ENCODE measurements at places on chromosomes 6 and 20. TPM values are rescaled to one million over a fixed set of nuclear protein-coding genes. Genes with fewer than 3 reads are reported as not detected.
A peak's percentile ranks its signal among the peaks of the same experiment; 100 is the strongest.

DNA sequence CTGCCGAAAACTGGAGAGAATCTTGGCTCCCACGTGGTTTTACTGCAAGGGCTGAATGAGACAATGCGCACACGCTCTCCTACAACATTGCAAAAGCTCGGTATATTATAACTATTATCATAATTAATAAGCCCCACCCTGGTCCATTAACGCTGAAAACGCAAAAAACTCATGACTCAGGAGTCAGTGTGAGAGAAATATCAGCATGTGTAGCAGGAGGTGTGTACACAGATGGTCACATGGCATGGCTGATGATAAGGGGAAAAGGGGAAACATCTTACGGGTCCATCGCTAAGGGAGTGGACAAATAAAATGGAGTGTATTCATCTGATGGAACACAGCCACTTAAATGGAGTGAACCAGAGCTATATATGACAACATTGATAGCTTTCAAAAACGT lies 29.2 kb downstream of the CDH22 start:
- DNase-seq = no peak

The SERINC3 gene
- 120 TPM for total RNA-seq

- no peak for DNase-seq
Measured at GRCh38 chr6:152334555-152334954, 302.6 kb downstream of the SYNE1 start.

DNA sequence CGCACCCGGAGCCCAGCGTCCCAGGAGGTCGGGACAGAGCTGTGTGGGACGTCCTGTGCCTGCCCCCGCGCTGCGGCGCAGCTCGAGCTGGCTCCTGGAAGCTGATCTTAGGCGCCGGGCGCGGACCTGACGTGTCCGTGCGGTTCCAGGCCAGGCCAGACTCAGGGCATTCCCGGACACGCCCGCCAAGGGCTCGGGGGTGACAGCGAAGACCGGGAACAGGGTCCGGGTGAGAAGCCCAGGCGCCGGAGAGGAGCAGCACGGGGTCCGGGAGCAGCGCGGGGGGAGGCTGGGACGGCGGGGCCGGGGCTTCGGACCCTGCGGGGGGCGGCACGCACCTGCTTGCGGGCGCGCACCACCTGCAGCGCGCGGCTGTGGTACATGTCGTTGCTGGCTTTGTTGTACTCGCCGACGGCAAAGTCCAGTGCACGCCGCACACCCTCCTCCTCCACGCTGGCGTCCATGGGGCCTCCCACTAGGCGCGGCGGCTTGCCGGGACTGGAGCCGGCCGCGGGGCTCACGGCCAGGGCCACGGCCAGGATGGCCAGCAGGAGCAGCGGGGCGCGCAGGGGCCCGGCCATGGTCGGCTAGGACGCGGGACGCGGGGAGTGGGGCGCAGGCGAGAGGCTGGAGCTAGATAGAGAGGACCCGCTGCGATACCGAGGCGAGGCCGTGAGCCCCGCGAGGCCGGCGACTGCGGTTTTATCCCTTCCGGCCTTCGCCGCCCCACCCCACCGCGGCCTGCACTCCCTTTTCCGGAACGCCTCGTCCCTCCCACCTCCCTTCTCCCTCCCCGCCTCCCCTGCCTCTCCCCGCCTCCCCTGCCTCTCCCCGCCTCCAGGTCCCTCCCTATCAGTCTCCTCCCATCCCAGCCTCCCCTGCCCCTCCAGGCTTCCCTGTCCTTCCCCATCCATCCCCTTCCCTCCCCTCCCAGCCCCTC lies at the start of gene CST3:
Gene CST3 (minus strand): TSS at position 674 of the 940 bp plus-strand sequence. CDS start 93 bp downstream, at position 581.
- DNase-seq = peak; percentile 90

GRCh38 chr6:138278326-138278725 lies 60.0 kb upstream of the PBOV1 start:
- DNase-seq = no peak

DNA sequence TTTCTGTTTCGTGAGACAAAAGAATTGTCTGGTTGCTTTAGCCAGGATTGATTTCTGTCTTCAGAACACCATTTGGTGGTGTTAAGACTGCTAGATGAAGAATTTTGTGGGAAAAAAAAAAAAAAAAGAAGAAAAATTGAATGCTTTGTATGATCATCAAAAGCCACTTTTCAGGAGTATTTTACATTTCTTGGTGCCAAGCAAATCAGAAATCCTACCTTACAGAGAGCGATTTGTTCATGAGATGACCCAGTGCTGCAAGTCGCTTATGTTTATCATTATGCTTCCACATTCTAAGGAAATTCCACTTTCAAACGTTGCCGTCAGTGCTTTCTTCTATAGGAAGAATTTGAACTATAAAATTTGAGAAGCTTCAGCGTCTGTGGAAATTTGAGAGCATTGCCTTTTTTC lies 228.7 kb downstream of the BCKDHB start:
- DNase-seq = no peak

GRCh38 chr6:15662326-15663129 lies at the start of gene DTNBP1:
Gene DTNBP1 (minus strand): TSS chr6:15663028. CDS start chr6:15662869, 159 bp downstream.
- peak; percentile 81 for DNase-seq

DNA sequence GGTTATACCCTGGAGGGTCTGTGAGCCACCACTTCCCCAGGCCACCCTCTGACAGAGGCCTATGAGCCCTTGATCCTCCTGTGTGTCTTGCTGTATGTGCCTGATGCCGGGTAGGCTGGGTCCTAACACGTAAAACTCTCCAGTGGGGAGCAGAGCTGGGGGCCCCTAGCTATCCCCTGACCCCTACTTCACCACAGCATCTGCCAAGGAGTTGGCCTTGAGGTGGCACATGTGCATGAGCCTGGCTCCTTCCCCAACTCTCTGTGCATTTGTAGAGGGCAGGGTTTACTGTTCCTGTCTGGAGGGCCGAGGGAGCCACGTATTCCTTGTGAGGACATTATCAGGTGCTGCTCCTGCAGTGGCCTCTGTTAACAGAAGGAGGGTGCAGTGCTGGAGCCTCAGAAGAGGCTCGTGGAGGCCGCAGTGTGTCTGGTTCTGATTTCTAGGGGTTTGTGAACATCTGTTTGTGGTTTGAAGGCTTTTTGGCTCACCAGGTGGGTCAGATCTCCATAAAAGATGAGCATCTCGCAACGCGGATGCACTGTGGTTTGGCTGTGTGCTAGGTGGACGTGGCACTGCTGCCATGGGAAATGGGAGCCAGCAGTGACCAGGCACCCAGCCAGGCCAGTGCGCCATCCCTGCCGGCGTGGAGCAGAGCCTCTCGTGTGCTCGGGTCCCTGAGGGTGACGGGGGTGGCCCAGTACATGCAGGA lies 152.1 kb downstream of the DTNBP1 start:
- no peak for DNase-seq

GRCh38 chr6:89525786-89526562 lies 93.0 kb downstream of the ANKRD6 start:
- DNase-seq = no peak

GRCh38 chr20:46031701-46032254 lies 2.8 kb downstream of the SLC12A5 start:
- no peak for DNase-seq

- peak; percentile 25 for DNase-seq
Measured at GRCh38 chr6:138403324-138403800, 661 bp upstream of the HEBP2 start.

All from mucosa of gallbladder (tissue), 1 donor.